Fibroblast of the conjunctiva (primary cell): ENCODE measurements at places on chromosomes 7 and 10.

DNA sequence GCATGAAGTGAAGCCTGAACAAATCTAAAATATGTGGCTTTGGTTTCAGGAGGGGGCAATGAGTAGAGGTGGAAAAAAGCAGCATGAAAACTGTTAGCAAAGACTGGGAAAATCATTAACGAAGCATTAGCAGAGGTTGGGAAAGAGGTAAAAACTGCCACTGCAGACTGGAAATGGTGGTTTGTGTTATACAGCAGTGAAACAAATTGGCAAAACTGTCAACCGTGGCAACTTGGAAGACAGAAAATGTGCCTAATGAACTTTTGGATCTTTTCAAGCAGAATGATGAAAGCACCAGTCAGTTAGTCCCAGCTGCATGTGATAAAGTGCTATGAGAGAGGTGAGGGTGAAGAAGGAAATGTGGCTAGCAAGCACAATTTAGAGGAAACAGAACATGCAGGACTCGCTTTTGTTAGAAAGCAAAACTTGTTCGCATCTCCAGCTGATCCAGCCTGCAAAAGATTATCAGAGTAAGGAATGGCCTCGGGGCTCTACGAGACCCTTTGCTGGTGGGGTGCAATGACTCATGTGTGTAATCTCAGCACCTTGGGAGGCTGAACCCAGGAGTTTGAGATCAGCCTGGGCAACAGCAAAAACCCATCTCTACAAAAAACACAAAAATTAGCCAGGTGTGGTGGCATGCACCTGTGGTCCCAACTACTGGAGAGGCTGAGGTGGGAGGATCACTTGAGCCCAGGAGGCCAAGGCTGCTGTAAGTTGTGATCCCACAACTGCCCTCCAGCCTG, 45.7 kb downstream of the SKIDA1 start:
- DNase-seq: no peak

DNA sequence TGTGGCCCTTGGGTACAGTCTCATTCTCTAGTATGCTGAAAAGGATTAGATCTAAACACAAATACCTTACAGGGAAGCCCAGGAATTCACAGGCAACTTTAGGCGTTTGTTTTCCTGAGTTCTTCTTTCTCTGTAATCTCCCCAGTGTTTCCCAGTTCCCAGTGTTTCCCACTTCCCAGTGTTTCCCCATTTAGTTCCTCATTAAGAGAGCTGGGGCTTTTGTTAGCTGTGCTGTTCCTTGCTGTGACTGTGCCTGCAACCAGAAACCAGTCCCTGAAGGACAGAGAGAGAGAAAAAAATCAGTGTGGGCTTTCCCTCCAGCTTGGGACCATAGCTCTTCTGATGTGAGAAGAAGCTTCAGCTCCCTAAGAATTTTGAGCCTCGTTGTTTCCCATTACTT, 802.9 kb upstream of the COBL start:
- no peak for DNase-seq

DNA sequence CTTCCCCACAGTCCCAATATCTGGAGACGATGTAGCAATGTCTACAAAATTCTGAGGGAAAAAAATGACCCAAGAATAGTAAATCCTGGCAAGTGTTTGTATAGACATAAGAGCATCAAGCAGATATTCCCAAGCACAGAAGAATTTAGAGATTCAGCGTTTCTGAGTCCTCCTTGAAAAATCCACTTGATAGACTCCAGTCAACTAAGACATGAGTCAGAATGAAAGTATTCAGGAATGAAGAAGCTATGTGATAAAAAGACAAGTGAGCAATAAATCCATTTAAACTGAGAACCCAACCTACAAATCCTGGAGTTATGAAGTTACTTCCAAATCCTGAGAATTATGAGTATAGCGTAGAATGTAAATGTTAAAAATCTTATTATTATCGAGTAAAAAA, 86.1 kb upstream of the NPY start:
- no peak for DNase-seq

- DNase-seq: no peak
Measured at GRCh38 chr7:12504149-12504548, 66.4 kb upstream of the SCIN start.

DNA sequence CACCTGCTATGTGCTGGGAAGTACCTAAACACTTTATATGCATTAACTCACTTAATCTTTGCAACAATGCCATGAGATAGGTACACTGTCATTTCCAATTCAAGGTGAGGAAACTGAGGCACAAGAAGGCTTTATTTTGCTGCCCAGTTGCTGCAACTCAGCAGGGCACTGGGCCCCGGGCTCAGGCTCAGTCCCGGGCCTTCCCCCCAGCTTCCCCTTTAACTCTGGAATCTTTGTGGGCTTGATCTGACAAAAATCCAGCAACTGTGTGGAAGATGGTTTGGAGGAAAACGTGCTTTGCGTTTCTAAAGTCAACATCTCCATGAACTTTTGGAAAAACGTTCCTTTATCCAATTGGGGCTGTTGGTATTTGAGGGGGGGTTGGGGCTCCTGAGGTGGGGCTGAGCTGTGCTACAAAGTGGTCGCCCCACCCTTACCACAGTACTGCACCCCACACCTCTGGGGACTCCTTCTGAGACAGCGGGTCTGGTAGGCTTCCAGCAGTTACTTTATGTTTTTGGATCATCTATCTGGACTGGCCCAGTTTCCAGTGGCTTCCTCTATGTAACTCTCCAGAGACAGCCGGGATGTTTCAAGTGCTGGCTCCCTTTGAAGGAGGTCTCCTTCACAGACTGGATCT, 40.5 kb upstream of the CAMK1D start:
- no peak for DNase-seq

DNA sequence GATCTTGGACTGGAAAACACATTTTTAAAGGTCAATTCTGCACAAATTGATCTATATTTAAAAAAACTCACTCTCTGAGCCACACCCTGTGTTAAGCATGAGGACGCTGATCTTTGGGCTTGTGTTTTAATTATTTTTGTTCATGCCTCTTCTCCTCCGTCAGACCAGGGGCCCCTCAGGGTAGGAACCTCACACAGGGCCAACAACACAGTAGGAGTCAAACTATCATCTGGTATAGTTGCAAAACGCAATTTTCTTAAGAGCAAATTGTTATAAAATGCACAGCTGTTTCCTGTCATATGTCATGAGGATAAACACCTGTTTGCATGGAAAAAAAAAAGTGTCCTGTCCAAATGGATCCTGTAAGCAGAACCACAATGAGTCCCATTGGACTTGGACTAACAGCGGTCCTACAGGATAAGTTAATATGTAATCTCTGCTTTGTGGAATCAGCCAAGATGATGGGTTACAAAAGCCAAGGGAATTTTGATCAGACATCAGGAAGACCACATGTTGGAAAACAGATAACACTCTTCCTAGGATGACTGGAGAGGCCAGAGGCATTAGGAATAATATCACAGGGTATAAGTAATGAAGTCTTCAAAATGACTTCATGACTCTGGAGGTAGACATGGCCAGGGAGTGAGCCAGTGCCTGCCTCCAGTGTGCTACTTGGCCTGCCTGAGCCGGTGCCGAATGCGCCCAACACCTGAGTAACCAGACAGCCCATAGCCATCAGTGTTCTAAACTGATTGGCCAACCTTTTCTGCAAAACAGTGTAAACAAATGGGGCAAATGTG, 184.9 kb upstream of the ADCY1 start:
- no peak for DNase-seq

GRCh38 chr7:15159261-15159660, 256.7 kb upstream of the DGKB start:
- no peak for DNase-seq

DNA sequence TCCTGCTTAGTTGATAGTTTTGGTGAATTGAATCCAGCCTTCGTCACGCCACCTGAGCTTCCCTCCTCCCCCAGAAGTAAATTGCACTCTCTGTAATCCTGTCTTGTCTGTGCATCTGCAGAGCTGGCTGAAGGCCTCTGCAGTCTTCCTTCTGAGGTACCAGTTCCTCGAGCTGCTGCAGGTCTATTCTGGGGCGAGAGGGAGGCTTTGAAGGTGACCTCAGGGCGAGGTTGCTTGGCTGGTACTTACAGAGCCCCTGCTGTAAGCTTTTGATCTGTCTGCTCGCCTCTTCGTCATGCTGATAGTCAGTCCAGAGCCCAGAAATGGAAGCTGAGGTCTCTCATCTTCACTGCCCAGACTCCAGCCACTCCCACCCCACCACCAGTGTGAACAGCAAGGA, 513.6 kb upstream of the FOXK1 start:
- no peak for DNase-seq

- DNase-seq: no peak
Measured at GRCh38 chr7:107049480-107049879, 5.0 kb downstream of the PRKAR2B start.

DNA sequence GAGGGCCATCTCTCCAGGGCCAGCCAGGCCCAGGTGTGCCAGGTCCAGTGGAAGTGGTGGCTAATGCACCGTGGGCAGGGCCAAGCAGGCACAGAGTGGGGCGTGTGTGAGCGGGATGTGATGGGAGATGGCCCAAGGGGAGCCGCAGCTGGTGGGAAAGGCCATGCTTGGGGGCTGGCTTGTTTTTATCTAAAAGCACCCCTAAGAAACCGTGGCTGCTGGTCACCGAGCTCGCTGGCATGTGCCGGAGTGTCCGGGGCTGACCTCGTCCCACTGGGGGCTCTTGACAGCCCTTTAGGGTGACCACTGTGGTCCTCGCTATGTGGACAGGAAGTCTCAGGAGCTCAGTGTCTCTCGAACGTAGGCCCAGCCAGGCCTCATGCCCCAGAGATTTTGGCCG, 582.4 kb upstream of the FOXK1 start:
- DNase-seq: no peak
